ENCODE measurements at places on chromosomes 2 and 18.
A peak's percentile ranks its signal among the peaks of the same experiment; 100 is the strongest.

GRCh38 chr18:25876330-25876948, 214.0 kb downstream of the SS18 start:
- DNase-seq, result no peak

- no peak for DNase-seq
These were observed 88.9 kb downstream of the SOWAHC start for GRCh38 chr2:109703077-109703476.

DNA sequence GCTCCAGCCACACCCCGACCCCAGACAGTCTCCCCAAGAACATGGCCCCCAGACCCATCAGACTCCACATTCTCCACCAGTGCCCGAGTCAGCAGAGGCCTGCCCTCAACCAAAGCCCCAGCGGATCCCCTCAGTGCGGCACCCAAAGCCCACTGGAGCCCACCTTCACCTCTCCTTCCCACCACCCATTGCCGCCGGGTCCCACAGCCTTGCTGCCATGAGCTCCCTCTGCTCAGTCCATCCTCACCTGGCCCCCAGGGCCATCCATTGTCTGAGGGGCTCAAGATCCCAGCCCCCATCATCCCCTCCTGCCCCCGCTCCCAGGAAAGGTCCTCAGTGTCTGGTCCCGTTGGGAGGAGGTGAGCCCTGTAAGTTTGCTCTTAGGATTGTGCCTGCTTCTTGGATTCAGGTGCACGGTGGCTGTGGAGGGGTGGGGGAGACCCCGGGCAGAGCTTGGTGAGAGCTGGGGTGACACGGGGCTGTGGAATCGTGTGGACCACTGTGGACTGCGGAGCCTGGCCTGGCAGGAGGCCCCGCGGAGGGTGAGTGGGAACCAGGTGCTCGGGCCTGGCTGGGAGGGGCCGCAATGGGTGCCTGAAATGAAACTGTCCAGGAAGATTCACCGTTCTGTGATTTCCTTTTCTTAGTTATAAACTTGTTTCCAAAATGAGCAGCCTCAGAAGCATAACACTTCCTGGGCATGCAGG, 32.7 kb upstream of the GPC1 start:
- DNase-seq, result no peak

DNA sequence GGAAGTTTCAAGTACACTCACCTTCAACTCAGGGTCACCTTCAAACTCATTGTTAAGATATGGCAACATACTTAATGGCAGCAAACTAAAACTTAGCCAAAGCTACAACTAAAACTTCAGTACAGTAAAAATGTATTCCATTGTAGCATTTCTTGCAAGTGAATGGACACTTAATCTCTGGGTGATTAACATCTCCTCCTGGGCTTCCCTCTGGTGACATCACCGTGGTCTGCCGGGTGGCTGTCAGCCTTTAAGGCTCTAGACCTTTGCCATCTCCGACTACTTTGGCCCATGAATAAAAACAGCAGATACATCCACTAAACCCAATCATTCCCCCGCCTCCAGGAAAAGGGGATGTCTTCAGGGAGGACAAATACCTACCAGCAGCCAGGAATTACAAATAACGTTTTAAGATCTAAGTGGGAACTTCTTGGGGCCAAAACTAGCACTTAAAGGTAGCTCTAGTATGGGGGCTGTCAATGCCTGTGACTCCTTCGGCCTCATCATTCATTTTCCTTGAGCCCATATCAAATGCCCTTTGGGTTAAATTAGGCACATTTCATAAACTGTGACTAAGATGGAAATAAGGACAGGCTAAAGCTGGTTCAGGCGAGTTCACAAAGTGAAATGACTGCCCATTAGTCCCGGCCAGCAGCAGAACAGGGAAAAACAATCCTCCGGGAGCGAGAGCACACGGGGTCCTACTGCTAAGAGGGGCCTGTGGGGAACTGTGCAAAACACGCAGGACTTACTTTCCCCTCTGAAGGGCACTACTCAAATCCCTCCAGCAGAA, 1.1 kb downstream of the TFCP2L1 start:
- DNase-seq, result no peak

- DNase-seq, result no peak
These were observed 48.2 kb downstream of the ZCCHC2 start for GRCh38 chr18:62571037-62571436.

DNA sequence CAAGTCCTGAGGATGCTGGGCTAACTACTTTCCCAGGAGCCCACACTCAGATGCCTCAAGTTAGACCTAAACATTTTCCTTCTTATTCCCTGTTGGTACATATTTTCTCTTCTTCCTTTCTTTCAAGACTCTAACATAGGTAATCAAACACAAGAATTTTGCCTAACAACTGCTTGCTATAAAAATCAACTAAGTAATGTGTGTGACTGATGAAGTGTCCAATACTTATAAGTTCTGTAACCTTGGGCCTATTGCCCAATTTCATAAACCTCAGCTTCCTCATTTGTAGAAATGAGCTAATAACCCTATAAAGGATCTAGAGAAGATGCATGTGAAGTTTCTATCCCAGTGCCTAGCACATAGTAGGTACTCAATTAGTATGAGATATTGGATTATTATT, 31.6 kb upstream of the PIK3C3 start:
- no peak for DNase-seq

DNA sequence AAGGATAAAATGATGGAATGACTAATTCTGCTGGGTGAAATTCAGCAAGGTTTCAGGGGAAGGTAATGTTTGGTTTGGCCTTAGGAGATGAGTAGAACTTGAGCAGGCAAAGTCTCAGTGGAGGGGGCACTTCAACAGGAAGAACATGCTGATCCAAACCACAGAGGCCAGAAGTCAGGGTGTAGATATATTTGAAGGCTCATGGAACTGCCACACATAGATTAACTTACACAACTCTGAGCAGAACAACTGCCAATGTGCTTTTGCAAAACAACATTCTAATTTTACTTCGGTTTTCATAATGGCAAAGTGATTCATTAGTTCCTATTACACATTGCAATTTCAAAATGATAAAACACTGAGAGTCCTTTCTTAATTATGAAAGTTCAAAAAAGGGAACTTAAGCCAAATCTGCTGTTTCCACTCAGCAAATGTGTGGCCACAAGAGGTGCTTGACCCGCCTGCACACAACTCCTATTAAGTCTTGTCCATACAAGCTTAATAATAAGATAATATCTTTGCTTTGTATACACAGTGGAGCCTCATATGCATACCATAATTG, 284.8 kb downstream of the MREG start:
- DNase-seq, result no peak

DNA sequence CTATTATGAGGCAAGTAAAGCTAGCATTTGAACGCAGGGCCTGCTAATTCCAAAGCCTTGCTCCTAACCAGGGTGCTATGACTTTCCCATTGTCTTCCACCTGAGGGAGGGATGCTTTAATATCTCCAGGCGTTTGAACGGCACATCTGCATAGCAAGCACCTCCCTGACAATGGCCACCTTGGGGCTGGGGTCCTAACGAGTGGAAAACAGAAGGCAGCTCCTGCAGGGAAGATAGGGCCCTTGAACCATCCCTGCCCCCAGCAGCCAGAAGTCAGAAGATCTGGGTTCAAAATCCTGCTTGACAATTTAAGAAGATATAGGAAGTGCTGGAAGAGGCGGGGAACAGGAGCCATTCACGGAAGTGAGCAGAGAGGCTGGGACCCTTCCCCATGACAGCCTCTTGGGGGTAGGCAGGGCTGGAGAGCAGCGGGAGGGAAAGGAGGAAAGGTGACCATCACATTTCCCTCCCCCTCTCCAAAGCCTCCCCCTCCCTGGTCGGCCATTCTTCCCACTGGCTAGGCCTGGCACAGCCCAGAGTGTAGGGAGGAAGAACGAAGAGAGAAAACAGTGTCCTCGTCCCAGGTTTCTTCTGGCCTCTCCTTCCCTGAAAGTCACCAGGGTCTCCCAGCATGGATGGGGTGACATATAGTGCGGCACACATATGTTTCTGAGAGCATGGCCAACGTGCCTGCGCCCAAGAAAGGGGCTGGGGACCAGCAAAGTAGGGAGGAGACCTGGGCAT, 73.5 kb downstream of the EMX1 start:
- no peak for DNase-seq

GRCh38 chr2:199485732-199486335, 28.1 kb upstream of the SATB2 start:
- peak; percentile 32 for DNase-seq

DNA sequence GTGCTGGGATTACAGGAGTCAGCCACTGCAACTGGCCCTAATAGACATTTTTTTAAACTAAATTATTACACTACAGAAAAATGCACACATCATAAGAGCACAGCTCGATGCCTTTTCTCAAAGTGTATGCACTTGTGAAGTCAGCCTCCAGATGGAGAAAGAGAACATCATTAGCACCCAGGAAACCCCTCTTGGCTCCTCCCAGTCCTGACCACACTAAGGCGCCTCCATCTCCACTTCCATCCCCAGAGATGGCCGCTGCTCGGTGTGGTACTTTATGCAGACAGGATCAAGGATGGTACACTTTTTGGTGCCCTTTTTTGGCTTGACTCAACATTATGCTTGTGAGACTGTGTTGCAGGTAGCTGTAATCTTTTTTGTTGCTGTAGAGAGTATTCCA, 34.8 kb downstream of the RRM2 start:
- no peak for DNase-seq

DNA sequence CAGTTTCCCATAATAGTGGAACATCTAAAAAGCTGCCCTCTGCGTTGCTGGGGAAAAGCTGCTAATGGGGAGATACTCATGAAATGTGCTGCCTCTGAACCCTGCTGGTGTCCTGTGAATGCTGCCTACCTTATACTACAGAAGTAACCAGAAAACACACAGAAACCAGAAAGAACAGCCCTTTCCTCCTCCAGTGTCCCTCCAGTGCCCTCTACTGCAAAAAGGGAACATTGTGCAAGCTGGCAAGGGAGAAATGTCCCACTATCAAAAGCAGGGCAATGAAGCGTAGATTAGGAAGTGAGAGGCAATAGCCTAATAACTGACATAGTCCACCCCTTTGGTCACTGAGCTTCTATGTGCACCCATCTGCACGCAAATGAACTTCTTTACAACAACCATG, 162.7 kb upstream of the ETAA1 start:
- DNase-seq, result no peak

DNA sequence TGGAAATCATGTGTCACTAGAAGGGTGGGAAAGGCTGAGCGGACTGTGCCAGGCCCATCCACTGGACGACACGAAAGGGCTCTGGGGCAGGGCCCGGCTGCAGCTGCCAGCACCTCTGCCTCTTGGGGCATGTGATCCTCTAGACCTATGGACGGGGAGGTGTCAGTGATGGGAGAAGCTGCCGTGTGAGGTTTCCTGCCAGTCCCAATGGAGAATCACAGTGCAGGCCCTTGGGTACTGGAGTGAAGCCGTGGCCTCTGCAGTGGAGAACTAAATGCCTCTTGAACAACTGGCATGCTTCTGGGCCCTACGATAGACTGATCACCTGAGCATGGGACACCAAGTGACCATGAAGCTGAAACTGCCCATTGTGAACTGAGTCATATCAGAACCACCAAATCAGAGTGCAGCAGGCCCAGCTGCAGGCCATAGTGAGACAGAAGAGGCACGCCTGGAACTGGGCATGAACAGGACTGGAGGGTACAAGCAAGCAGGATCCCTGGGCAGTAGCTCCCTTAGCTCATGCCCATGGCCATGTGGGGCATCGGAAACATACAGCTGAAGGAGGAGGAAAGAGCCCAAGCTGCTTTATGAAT, 18.8 kb upstream of the RHOB start:
- DNase-seq, result no peak

DNA sequence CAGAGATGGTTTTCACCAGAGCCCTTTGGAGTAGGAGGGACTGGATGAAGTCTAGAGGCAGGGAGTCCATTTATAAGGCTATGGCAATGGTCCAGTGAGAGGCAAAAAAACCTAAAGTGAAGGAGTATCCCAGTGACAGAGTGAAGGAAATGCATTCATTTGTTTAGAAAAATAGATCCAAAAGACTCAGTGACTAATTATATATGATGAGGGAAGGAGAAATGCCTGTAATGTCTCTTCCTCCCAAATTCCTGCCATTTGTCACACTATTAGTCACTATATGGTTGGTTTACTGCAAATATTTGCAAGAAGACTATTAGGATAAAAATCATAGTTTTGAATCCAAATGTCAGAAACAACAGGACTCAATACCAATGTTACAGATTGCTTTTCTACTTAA, 104.2 kb downstream of the ZNF521 start:
- DNase-seq, result no peak

DNA sequence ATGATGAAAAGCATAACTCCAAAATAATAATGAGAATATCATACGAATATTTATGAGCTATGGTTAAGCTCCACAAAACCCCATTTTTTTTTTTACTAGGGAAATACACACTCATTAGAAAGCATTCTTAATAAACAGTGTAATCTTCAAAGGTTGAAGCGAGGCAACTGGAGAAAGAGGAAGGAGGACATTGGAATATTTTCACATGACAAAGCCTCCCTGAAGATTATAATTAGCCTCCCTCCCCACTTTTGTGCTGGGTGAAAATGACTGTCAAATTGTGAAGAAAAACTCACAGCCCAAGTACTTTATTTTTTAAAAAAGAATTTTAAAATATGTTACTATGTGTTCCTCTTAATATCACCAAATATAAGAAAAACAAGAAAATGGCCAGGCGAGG, 64.1 kb upstream of the NFU1 start:
- no peak for DNase-seq

DNA sequence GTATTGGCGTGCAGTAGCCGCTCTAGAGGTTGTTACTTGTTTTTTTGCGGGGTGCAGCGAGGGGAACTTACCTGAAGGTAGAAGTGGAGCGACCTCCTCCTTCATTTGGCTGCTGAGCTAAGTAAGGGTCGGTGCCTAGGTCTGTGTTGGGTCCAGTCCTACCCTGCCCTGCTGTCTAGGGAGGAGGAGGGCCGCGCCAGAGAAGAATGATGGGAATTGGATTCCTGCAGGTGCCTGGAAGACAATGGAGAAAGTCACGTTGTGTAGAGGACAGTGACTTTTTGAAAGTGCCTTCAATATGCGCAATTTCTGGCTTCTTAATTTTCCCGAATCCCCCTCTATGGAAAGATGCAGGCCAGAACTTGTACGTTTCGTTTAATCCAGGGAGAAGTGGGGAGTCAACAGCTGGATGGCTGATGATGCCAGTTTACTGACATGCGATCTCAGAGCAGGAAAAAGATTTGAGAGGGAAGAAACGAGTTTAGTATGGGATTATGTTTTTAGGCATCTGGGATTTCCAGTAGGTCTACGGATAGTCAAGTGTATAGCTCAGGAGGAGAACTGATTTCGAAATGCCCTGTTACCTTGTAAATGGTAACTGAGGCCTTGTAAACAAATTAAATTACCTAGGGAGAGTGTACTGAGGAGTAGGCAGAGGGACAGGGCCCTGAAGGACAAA, 653 bp downstream of the MRPS9 start:
- DNase-seq, result no peak

GRCh38 chr2:48749291-48750127, 6.0 kb downstream of the LHCGR start:
- no peak for DNase-seq

Measured in activated CD4-positive, alpha-beta T cell treated with anti-CD3 and anti-CD28 coated beads for 24 hours (primary cell).